Renal pelvis (tissue), 12 donors: ENCODE measurements at places on chromosomes 1 and 21.

GRCh38 chr1:208189183-208189582 lies 55.0 kb downstream of the PLXNA2 start:
- no peak for DNase-seq

DNA sequence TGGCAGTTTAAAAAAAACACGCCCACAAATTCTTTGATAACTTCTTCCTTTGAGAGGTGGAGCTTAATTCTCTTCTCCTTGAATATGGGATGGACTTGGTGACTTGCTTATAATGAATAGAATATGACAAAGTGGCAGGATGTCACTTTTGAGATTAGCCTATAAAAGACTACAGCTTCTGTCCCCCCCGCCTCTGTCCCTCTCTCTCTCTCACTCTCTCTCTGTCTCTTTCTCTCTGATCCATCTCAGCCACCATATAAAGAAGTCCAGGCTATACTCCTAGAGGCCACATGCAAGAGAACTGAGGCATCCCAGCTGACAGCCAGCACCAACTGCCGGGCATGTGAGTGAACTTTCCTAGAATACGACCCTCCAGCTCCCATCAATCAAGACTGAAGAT lies 7.7 kb upstream of the DMBX1 start:
- no peak for DNase-seq

GRCh38 chr1:32695098-32695904 lies 7.3 kb downstream of the SYNC start:
- no peak for DNase-seq

GRCh38 chr1:3436451-3436850 lies 18.0 kb upstream of the ARHGEF16 start:
- no peak for DNase-seq

DNA sequence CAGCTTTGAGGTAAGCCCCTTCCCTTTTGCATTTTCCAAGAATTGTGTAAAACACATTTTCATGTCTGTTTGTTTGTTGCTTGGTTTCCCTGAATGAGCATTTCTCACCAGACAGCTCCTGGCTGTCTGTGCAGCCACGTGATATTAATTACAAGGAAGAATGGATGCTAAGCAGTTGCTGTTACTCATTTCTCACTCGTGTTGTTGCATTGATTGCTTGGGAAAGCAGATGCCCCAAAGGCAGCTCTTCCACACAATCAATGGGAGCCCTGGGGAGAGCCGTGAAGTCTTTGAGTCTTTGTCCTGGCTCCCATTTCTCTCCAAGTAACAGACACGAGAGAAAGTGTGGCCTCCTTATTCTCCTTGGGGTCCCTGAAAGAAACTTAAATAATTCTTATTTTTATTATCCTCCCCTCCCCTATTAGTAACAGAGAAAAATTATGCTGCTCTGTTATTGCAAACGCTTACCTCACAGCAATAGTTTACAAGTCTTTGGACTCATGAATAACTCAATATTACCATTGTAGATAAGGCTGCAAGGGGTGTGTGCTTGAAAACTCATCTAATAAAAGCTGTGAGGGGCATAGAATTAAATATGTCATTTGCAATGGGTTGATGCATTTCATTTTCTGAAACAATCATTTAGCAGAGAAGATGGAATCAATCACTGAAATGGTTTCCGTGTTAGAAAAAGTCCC lies 127.7 kb upstream of the CAMK1G start:
- DNase-seq: no peak

DNA sequence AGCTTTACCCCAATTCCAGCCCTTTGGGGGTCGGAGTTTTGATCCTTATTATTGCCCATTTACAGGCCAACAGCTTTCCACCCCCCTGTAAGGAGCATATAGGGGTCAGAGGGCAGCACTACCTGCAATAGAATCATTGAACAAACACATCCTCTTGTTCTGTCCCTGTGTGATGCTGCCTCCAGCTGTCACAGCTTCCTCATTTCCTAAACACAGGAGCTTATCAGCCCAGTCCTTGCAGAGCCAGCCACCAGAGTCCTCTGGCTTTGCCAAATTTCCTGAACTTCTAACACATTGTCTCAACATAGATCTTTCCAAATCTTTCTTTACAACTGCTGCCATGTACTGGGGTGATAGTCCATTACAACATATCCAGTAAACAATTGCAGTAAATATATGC lies 32.8 kb upstream of the PTBP2 start:
- no peak for DNase-seq

DNA sequence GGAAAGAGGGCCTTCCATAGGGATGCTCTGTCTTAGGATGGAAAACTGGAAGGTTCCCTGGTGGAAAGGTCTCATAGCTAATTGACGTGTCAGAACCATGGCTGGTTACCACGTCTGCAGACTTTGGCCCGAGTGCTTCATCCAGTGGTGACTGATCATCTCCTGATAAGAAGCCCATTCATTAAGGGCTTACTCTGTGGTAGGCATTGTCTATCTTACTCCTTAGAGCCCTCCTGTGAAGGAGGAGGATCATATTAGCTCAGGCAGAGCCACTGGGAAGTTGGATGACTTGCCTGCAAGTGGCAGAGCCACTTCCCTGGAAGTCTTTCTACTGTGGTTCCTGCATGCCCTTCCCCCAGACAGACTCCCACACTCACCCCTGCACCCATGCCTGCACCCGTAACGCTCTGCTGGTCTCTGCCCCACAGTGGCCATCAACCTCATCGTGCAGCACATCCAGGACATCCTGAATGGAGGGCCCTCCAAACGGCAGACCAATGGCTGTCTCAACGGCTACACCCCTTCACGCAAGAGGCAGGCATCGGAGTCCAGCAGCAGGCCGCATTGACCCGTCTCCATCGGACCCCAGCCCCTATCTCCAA lies 79.9 kb downstream of the UCK2 start:
- no peak for DNase-seq

DNA sequence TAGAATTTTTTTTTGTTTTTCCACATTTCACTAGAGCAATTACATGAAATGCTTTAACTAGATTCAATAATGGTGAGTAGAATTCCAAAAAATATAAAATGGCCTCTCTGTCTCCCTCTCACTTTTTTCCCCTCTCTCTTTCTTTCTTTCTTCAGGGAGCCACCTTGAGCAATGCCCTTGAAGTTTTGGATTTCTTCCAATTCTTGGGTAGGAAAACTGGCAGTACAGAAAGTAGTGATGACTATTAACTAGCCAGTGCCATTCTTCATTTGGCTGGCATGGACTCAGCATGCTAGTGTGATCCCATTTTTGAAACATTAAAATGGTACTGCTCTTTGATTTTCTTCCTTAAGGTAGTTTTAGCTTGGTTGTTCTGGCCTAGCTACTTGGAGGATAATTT lies 4.5 kb upstream of the FNBP1L start:
- no peak for DNase-seq

GRCh38 chr1:46618754-46619415 lies 2.3 kb upstream of the MOB3C start:
- no peak for DNase-seq

- peak; percentile 66 for DNase-seq
Measured at GRCh38 chr1:169109561-169110134, 3.2 kb downstream of the ATP1B1 start.

- DNase-seq: no peak
Measured at GRCh38 chr1:32568929-32569328, 29.7 kb downstream of the ZBTB8A start.

DNA sequence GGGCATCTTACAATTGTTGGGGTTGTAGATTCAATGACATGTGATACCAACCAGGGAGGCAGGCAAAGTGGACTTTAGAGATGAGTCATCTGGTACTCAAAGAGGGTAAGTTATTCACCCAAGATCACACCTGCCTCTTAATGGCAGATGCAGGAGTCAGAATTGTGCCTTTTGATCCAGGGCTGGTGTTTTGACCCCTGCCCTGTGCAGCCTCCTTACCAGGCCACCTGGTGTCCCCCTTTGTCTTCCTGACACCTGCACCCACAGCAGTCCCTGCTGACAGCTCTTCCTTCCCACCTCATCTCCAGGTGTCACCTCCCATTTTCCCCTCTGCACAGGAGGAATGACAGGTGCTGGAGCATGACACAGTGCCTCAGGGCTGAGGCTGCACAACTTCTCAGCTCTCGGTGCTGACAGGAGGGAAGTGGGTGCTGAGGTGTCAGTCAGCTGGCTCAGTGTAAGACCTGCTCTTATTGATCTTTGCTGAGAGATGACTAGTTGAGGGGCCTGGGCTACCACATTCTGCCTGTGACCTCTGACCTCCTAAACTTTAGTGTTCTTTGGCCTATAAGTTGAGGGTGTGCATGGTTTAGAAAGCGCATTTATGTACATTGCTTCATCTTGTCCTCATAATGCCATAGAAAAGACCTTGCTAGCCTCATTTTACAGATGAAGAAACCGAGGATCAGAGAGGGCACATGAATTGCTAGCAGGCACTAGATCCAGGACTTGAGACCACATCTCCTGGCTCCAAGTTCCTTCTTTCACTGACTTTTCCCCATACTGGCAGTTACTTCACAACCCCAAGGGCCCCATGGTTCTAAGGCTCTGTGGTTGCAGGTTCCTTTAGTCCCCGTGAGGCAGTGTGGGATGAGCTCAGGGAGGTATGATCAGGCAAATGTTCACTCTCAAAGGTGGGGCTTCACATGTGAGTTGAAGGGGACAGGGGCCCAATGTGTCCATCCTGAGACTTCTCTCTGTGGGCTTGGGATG lies 31.3 kb downstream of the CACNA1E start:
- no peak for DNase-seq
